H54 (cell line): ENCODE measurements at places on chromosomes 16 and 17.

DNA sequence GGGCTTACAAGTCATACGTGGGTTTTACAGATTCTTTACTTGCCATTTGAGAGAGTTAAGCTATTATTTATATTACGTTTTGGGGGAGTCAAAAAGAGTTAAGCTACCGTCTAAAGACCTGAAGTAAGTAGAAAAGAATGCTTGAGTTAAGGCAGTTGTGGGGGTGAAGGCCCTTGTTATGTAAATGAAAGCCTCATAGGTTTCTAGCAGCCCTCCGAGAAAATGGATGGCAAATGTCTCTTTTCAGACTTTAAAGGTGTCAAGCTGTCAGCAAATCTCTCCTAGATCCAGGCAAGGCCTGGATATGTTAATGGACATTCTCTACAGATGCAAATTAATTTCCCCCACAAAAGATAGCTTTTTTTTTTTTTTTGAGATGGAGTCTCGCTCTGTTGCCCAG is 7.2 kb upstream of the EIF4A3 start:
- DNase-seq = no peak

DNA sequence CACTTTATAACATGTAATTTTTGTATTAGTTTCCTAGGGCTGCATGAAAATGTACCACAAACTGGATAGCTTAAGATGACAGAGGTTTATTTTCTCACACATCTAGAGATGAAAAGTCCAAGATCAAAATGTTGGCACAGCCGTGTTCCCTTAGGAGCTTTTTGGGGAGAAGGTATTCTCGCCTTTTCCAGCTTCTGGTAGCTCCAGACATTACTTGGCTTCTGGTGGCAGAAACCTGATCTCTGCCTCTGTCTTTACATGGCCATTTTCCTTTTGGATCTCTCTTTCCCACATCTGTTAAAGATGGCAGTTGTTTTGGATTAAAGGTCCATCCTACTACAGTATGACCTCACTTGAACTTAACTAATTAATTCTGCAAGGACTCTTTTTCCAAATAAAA is 885.7 kb upstream of the CDH8 start:
- no peak for DNase-seq

DNA sequence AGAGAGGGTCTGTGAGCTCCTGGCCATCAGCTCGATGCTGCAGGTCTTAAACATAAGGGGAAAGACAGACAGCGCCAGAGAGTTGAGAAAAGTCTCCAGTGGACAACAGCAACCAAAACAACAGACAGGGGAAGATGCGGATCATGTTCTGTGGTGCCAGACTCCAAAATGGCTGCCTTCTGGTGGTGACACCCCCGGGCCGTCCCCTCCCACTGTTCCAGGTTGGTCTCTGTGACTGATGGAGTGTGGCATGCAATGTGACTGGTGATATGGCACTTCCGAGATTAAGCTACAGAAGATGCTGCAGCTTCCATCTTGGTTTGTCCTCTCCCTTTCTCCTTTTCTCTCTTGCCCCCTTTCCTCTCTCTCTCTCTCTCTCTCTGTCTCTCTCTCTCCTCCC is 40.4 kb upstream of the RBFOX3 start:
- no peak for DNase-seq

DNA sequence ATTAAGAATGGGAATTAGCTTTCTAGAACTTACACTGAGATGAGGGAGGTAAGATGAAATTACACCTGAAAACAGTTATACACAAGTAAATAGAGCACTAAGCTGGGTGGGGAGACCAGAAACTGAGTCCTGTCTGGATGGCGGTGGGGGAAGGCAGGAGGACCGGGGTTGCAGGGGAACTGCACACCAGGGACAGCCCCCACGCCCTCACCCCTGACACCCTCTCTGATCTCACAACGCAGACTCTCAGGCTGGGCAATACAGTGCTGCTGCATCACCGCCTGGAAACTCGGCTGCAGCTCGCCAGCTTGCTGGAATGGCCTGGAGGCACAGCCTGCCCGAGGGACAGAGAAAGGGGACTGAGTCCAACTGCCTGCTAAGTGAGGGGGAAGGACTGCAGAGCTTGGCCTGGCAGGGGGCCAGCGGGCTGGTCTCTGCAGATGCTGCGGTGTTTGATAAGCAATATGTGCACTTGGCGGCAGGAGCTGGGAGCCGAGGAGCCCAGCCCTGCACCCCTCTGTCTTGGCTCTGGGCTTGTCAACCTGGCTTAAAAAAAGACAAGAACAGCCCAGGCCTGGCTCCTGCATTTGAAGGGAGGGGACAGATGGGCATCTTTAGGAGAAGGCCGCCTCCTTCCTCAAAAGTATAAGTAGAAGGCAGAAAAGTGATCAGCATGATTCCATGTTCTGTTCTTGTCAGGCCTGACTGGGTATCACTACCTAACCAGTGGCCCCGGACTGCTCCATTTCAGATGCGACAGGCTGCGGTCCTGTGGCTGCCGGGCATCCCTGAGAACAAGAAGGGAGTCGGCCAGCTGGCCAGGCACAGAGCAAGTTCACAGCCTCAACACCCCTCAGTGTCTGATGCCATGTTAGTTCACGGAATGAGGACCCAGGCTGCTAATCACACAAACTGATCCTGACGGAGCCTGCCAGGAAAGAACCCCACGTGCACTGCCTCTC is 30.2 kb downstream of the SPHK1 start:
- no peak for DNase-seq

GRCh38 chr16:89924297-89924924 is 1.3 kb downstream of the TUBB3 start:
- DNase-seq = no peak

- no peak for DNase-seq
These were observed at the start of gene CASKIN1 for GRCh38 chr16:2196162-2196980. Gene CASKIN1 (minus strand): TSS chr16:2196605. CDS start chr16:2196432, 173 bp downstream.

DNA sequence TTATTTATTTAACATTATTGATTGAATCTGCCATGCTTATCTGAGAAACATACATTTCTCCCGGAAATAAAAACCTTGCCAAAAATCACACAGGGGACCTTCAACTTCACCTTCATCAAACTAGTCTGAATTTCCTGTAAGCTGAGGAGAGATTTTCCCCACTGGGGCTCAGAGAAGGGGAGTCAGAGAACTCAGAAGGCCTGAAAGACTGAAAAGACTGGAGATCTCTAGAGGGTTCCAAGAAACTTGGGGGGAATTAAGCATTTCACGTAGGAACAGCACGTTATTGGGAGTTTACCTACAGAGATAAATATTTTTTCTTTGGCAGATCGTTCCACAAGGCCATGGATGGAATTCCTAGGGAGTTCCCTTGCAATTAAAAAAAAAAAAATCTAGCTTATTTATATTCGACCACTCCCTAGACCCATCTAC is 528 bp upstream of the NOL11 start:
- no peak for DNase-seq

GRCh38 chr16:51147776-51148677 is 3.0 kb downstream of the SALL1 start:
- no peak for DNase-seq

- no peak for DNase-seq
These were observed 124.6 kb downstream of the C16orf95 start for GRCh38 chr16:87192452-87193073.
